ENCODE measurements at places on chromosomes 11 and 22.

DNA sequence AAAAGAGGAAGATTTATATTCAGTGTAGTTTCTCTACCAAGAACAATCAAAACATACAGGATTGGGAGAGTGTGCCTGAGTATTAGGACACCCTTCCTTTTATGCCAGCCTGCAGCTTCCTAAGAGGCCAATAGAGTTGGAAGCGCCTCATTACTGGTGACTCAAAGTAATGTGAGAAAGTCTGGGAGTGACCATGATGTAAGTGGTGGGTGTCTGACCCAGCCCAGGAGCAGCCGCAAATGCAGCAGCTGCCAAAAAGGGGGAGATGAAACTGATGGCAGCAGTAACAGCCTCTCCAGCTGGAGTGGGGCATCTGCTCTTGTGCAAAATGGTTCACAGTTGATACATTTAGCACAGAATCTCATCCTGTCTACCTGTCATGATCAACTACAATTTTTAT is 62.0 kb downstream of the ZNF280B start:
- no peak for DNase-seq

GRCh38 chr11:36345084-36345511 is 49.0 kb downstream of the PRR5L start:
- DNase-seq: no peak

- no peak for DNase-seq
Observed at GRCh38 chr22:39731481-39731880, 160.9 kb downstream of the CACNA1I start.

DNA sequence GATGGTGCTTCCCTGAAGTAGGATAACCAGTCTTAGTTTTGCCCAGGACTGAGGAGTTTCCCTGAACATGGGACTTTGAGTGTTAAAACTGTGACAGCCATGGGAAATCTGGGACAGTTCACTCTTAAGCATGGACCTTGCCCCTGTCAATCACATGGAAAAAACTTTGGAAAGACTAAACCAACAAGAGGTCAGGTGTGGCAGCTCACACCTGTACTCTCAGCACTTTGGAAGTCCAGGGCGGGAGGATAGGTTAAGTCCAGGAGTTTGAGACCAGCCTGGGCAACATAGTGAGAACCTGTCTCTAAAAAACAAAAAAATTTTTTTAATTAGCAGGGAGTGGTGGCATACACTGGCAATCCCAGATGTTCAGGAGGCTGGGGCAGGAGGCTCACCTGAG is 3.3 kb upstream of the AMBRA1 start:
- DNase-seq: no peak

DNA sequence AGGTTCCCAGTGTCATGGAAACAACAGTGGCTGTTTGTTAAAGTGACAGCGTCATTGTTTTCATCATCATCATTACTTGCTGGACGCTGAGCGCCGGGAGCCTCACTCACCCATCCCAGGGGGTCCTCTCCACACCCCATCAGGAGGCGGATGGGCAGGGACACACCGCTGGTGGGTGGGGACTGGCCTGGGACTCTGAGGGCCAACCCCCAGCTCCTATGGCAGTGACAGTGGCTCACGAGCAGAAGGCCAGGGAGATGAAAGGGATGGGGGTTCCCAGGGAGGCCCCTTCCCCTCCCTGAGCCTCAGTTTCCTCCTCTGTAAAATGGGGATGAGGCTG is 76.6 kb upstream of the PRR5 start:
- DNase-seq: no peak

DNA sequence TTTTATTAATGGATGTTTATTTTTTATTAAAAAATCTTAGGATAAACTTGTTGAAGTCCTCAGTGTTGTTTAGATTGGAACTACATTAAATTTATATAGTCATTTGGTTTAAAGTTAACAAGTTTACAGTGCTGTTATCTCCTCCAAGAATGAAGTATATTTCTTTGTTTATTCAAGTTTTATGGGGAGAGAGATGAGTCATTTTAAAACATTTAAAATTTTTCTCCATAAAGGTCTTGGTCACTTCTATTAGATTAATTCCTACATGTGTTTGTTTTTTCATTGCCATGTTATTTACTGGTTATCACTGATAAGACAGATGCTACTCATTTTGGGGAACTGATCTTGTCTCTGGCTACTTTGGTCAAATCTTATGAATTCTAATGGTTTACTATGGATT is 429.6 kb downstream of the METTL15 start:
- no peak for DNase-seq

- no peak for DNase-seq
Observed at GRCh38 chr22:30717952-30718351, 23.3 kb downstream of the OSBP2 start.

DNA sequence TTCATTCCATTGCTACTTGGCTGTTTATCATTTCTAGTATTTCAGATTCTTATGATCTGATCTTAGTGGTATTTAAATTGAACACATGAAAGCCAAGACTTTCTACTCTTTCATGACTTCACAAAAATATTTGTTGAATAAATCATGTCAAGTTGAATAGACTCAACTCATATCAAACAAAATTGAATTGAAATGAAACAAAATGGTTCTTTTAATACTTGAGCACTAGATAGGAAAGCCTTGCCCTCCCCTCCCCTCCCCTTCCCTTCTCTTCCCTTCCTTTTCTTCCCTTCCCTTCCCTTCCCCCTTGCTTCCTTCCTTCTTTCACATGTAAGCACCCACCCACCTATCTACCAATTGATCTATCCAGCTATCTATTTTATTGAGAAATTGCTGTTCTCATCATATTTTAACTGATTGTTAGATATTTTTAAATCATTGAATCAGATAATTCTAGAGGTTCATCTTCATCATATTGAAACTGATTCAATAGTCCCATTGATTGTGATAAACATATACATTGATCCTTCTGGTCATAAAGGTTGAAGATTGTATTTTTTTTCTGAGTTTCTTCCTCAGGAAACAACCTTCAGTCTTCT is 2015.9 kb downstream of the LRRC4C start:
- no peak for DNase-seq

DNA sequence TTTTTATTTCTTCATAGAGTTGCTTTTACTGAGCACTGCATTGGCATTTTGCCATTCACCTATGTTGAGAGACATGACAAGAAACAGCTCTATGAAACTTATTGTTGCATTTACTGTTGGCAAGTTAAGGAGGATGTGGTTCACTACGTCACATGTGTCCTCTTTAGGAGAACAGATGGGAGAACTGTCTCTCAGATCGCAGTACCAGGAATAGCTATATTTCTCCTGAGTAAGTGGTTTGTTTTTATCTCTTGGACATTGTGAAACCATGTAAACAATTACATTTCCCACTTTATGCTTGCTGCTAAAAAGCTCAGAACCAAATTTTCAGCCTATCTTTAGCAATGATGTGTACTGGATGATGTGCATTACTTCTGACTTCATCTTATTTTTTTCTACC is 34.8 kb upstream of the PSMA1 start:
- DNase-seq: no peak

DNA sequence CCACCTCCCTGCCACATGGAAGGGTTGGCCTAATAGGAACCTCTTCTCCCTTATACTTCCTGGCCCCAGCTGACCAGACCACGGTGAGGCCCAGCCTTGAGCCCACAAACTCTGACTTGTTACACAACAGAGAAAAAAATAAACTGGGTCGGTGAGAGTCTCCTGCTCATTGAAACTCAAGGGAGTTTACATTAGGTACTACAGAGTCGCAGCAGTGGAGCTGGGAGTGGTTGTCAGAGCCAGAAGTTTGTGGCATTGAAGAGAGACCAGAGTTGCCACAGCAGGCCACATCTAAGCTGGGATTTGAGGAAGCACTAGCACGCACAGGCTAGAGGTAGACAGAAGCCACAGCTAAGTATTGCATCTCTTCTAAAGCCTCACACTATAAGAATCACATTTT is 296.2 kb downstream of the DDX10 start:
- no peak for DNase-seq

DNA sequence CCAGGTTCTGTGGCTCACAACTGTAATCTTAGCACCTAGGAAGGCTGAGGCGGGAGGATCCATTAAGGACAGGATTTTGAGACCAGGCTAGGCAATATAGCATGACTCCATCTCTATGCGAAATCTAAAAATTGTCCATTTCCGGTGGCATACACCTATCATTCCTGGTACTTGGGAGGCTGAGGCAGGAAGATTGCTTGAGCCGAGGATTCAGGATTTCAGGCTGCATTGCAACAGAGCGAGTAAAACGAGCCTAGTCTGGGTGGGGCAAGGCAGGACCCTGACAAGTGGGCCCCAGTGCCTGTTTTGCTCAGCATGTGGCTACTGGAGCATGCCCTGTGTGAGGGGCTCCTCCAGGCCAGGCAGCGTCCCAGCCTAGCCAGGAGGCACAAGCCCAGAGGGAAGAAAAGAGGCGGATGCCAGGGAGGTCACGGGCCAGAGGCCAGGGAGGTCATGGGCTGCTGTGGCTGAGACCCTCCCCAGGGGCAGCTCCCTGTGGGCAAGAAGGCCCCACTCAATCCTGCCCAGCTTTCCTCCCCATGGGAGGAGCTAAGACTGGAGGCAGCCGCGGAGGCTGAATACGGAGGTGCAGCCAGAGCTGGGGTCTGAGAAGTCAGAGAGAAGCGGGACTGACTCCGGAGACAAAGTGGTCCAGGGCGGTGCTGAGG is 8.4 kb downstream of the LRRC74B start:
- no peak for DNase-seq

DNA sequence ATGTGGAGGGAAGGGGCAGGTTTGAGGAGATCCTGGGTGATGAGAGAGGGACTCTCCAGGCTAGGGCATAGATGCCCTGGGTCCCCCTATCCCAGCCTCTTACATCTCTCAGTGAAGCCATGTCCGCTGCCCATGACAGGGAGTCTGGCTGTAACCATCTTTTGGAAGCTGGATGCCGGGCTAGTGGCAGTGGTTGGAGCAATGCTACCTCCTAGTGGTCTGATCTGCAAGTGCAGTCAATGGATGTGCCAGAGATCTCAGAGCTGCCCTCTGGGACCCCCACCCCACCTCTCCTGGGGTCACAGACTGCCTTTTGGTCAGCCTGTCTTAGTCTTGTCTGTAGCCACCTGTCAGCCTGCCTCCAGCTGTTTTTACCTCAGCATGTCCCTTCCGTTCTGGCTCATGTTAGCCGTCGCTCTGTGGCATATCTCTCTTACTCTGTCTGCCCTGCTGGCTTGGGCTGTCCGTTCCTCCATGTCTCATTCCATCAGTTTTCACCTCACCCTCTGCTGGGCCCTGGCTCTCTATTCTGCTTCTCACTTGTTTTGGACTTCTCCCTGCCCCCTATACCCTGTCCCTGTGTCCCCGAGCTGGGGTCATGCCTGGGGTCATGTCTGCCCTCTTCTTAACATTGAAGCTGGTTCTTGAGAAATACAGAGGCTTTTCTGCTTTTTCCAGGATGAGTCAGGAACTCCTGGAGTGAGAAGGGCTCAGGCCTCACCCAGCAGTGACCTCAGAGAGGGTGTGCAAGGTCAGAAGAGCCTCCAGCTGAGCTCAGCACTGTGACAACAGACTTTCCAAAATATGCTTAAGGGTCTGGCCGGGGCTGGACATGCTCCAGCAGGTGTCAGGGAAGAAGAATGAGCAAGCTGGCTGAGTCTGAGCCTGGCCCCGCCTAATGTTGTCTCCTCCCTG is 52.0 kb upstream of the THY1 start:
- DNase-seq: no peak

GRCh38 chr11:3827434-3828186 is 13.1 kb downstream of the RHOG start:
- no peak for DNase-seq

GRCh38 chr22:47419239-47419638 is 656.8 kb downstream of the TBC1D22A start:
- DNase-seq: no peak

DNA sequence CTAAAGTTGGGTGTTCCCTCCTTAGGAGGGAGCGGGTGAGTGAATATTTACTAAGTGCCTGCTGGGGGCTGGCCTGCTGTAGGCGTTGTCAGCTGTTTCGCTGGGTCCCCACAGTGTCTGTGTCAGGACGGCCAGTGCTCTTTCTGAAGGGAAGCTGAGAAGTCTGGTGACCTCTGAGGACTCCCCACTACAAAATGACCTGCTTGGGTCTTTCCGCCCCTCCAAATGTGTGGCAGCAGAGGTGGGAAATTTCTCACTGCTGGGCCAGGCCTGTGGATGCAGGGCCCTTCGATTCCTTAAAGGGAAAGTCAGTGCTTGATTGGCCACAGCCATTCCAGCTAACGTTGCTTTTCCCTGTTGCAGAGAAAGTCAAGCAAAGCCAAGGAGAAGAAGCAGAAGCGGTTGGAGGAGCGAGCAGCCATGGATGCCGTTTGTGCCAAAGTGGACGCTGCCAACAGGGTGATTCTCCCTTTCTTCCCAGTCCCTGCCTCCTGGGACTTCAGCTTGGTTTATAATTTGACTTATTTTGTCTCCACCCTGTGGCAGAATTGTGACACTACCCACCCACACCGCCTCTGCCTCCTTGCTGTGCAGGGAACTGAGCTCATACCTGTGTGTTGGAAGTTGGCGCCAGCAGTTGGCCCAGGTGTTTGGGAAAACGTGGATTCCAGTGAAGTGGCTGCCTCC is 6.8 kb downstream of the NAA40 start:
- peak; percentile 82 for DNase-seq

DNA sequence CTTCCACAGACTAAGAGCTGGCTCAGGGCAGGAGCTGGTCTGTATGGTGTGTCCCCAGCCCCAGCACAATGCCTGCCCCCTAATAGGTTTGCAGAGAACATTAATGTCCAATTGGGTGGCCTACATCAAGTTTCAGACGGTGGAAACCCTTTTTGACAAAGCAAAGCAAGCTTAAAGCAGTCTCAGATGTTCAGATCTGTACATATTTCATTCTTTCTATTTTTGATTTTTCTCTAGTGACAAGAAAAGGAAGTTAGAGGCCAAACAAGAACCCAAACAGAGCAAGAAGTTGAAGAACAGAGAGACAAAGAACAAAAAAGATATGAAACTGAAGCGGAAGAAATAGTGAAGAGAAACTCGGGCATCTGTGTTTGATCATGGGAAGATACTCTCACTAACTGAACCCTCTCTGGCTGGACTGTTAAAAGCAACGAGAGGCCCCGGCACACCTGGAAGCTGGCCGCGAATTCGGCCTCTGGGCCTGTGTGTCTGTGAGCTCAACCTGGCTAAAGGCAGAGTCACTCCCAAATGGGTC is 40.5 kb downstream of the NAT10 start:
- DNase-seq: no peak

DNA sequence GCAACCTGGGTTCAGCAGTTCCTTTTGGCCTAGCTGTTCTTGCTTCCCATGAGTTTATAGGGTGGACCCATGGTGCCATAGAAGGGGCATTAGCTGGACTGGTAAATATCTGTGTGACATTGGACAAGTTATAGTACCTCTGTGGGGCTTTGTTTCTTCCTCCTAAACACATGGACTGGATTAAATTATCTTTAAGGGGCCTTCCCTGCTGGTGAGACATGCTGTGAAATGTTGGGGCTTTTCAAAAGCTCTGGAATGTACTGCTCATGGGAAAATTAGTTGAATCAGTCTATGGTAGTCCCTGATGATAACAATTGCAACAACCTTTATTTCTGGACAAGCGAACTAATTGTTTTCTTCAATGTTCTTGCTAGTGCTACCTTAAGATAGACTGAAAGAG is 276.2 kb downstream of the BLID start:
- no peak for DNase-seq

GRCh38 chr11:10017911-10018310 is 276.1 kb downstream of the SBF2 start:
- no peak for DNase-seq

Measured in breast epithelium (tissue), 4 donors.